Muscle of arm (tissue), 14 donors: ENCODE measurements at places on chromosomes 3 and 15.
A peak's percentile ranks its signal among the peaks of the same experiment; 100 is the strongest.

GRCh38 chr15:46848704-46849103 lies 868.6 kb upstream of the SEMA6D start:
- DNase-seq: no peak

DNA sequence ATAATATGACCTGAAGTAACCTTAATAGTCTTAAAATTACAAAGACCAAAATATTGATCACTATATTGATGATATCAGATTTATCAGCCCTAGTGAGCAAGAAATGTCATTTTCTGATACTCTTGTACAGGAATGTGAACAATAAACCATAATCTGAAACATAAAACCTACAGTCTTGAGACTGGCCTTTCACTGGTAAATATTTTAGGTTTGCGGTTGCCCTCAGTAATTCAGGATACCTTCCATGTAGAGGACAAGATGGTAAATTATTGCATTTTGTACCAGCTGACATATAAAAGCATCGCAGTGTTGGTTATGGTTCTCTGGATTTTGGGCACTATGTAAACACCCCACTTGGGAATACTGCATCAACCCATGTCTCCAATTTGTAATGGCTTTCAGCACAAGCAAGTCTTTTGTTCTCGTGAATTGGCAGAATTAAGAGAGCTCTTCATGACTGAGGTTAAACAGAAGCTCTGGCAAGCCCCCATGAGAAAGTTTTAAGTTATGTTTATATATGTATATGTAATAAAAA lies 128.5 kb downstream of the LMLN start:
- DNase-seq: no peak

DNA sequence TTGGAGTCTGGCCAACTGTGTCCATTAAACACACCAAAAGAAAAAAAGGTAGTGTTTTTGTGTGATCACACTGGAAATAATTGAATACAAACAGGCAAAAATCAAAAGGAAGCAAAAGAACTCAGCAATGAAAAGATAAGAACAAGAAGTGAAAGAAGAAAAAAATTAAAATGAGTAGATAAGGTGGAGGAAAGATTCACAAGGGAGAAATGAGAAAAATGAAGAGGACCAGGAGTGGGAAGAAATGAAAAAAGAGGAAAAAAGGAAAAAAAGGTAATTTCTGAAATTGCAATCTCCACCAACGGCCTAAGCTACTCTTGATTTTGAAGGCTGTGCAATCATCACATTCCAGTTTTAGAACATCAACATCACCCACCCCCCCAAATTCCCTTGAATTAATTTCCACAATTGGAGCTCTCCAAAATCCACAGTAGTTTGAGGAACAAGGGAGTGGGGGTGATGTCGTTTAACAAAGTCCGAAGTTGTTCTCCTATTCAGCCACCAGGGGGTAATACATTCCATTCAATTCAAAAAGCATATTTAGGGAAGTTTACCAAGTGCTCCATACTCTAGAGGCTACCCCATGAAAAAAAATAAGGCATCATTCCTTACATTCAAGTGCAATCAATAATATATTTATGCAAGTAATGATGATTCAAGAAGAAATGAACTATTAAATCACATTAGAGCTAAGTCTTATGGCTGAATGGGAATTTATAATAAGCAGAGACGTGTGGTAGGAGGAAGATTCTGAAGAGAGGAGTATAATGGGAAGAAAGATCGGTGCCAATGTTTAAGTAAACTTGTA lies 37.4 kb downstream of the ZNF860 start:
- peak; percentile 38 for DNase-seq

- DNase-seq: no peak
Measured at GRCh38 chr15:93213281-93213680, 124.3 kb upstream of the RGMA start.

GRCh38 chr15:60824196-60824595 lies 345.3 kb upstream of the ICE2 start:
- no peak for DNase-seq

DNA sequence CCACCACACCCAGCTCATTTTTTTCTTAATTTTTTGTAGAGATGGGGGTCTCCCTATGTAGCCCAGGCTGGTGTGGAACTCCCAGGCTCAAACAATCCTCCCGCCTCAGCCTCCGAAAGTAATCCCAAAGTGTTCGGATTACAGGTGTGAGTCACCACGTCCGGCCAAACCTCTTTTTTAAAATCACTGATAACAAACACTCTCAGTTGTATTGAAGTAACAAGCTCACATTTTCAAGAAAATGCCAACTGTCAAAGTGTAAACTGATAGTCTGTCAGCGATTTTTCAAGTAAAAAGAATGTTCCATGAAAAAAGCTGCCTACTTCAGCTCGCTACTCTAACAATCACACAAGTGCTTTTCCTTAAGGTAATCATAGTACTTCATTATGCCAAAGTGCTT lies 33.4 kb downstream of the UBXN7 start:
- no peak for DNase-seq

DNA sequence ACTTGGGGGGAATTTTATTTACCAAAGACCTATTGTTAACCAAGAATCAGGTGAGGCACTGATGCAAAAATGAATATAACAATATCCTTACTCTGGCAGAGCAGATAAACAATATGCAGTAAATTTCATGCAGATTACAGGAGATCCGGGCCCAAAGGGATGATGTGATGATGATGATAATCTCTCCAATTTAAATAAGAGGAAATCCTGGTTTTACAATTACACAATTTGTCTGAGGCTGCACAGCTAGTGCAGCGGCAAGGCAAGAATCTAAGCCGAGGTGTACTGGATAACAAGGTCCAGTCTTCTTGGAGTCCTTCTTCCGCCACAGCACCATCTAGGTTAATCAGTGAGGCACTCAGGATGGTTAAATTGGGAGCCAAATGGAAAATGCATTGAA lies 2.4 kb upstream of the MESD start:
- DNase-seq: no peak

- no peak for DNase-seq
Measured at GRCh38 chr15:70200511-70201424, 103.1 kb upstream of the TLE3 start.

DNA sequence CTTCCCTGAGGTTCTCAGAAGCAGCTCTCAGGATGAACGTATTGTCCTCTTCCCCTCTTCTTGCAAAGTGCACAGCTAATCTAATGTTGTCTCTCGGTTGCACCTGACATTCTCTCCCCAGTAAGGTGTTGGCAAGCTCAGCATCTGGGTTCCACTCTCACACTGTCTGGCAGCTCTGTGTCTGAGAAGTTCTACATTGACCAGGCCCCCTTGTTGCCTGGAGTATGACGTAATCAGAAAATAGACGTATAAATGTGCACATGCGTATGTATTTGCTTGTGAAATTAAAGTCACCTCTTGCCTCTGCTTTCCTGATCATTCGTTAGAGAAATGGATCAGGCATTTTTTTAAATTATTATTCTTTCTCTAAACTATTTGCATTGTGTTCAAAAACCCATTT lies 67.7 kb downstream of the USF3 start:
- no peak for DNase-seq

GRCh38 chr3:159881828-159882309 lies 106.8 kb upstream of the IL12A start:
- no peak for DNase-seq

DNA sequence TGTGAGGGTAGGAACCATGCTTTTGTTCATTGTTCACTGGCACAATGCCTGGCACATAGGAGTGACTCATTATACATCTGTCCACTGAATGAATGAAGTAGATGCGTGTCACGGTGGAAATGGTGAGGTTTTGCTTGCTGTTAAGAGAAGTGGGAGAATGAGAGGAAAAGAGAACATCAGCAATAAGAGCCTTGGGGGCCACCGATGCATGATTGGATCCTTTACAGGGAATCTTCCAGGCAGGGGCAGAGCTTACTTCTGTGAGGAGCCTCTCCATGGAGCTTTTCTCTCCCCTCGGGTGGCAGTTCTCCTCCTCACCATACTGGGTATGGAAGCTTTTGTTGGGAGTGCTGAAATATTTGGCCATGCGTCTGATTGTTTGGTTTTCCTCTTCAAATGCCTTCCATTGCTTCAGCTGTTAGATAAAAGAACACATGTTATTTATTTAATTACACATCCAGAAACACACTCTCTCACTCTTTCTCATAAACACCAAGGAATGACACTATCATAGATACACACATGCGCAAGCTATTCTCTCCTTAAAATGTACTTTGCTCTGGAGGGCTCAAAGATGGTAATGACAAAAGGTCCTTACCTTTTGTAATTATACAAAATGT lies 78.9 kb upstream of the GSK3B start:
- DNase-seq: no peak

DNA sequence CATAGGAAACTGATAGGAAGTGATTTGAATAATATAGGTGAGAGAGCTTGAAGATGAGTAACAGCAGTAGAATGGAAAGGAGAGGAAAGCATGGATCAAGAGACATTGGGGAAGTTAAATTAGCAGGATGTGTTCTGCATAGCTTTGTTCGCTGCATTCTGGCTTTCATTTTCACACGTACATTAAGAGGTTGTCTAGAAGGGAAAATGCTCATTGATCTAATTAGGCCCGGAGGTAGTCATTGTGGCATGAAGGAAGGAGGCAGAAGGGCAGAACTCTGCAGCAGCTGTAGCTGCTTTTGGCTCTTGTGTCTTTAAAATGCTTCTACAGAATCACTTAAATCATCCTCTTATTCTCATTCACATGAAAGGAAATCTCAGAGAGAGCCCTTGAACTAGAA lies 40.3 kb downstream of the KCNAB1 start:
- DNase-seq: no peak

GRCh38 chr3:119346076-119346496 lies 51.9 kb downstream of the ARHGAP31 start:
- no peak for DNase-seq

DNA sequence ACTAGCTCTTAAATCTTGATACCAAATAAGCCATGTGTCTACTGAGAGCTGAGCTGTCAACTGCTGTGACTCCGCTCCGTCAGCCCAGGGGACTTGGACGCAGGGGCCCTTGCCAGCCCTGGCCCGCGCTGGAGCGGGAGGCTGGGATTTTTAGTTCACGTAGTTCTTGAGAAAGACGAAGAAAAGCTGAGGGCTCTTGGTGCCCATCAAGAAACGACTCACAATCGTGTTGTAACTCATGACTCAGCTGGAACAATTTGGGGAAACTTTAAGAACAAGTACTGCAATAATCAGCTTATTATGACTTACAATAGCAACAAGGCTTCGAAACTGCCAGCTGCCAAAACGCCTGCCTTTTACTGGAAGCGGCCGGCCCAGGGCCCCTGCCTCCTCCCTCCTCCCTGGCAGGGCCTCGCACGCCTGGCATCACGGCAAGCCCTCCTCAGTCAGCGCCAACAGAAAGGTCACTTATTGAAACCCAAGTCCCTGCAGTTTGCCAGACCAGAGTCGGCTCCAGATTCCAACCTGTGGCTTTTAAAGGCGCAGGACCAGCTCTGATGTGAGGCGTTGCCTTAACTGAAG lies 60.3 kb downstream of the RGMA start:
- DNase-seq: peak; percentile 76

DNA sequence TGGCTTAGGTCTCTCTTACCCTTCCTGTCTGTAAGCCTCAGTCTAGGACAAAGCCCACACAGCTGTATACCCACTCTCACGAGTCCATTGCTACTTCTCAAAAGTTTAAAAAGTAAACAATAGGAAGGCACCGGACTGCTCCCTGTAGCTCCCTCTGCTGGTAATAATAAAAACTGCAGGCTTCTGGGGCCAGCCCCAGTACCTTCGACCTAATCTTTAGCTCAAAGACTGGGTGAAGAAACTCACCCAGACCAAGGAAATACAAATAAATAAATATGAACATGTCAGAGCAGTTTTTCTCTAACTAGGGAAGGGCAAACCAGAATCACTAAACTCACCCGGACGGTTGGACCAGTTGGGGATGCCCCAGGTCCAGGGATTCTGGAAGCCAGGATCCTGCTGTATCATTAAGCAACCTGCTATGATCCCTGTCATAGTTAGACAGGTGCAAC lies 5.0 kb downstream of the FAM219B start:
- peak; percentile 63 for DNase-seq

- DNase-seq: no peak
Measured at GRCh38 chr3:46375814-46376213, 5.1 kb downstream of the CCR5 start.

GRCh38 chr3:172229462-172229861 lies 190.1 kb downstream of the FNDC3B start:
- DNase-seq: no peak

- DNase-seq: no peak
Measured at GRCh38 chr15:68197170-68197492, 8.0 kb downstream of the CALML4 start.

- peak; percentile 67 for DNase-seq
Measured at GRCh38 chr3:143849854-143850549, 1.7 kb upstream of the SLC9A9 start.

DNA sequence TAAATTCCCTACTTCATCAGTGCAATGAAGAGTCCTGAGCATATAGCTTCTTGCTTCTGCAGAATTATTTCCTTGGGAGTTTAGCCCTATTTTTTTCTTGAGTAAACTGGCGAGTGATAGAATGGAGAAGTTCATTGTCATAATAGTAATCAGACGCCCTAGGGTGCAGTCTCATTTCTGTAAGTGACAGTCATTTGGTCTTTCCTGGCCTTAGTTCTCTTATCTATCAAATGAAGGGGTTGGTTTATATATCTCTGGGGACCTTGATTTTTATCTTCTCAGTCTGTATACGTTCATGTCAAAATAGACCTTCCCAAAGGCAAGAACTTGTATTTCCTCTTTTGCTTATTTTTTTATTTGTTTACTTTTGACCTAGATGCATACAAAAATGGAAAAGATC lies 9.9 kb upstream of the ALPK3 start:
- no peak for DNase-seq

DNA sequence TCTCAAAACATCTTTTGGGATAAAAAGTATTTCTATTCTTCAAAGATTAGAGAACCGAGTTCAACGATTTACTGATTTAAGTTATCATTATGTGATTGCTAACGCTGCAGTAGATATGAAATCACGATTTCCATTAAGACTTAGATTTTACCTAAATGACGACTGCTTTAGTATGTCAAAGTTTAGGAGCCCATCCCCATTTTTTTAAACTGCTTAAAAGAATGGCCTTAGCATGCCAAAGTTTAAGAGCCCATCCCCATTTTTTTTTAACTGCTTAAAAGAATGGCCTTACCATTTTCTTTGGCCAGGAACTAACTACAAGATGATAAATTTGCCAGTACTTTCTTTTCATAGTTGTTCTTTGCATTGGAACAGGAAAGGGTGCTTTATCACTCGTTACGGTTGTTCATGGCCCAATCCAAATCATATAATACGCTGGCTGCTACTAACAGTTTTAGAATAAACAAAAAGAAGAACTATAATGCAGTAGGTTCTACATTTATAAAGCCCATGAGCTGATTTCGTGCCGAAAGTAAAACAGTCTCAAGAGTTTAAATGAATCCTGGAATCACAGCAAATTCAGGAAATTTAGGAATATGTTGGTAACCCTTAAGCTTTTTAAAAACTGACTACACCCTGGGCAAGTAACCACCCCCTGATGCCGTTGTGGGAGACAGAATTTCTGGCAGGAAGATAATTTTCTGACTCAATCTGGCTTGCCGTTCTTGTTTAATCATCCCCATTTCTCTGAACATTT lies 869 bp upstream of the TSC22D2 start:
- no peak for DNase-seq

- no peak for DNase-seq
Measured at GRCh38 chr3:29454161-29454611, 173.3 kb downstream of the RBMS3 start.

GRCh38 chr3:169746924-169747323 lies 17.9 kb downstream of the TERC start:
- no peak for DNase-seq

- no peak for DNase-seq
Measured at GRCh38 chr3:190739641-190740185, 122.8 kb downstream of the GMNC start.
